Cardiac ventricle fibroblast (primary cell): ENCODE measurements at places on chromosomes 4 and X. TPM values are rescaled to one million over a fixed set of nuclear protein-coding genes. Genes with fewer than 3 reads are reported as not detected.

DUSP21 gene
- total RNA-seq: not detected in 2 replicates

GAGE12E gene
- not detected in 2 replicates for total RNA-seq

NR3C2 gene
- total RNA-seq: 0.15 and 0.19 TPM in 2 replicates

MUC7 gene
- total RNA-seq: not detected in 2 replicates
